ENCODE measurements at places on chromosomes 1 and 21. TPM values are rescaled to one million over a fixed set of nuclear protein-coding genes. Genes with fewer than 3 reads are reported as not detected.

DNA sequence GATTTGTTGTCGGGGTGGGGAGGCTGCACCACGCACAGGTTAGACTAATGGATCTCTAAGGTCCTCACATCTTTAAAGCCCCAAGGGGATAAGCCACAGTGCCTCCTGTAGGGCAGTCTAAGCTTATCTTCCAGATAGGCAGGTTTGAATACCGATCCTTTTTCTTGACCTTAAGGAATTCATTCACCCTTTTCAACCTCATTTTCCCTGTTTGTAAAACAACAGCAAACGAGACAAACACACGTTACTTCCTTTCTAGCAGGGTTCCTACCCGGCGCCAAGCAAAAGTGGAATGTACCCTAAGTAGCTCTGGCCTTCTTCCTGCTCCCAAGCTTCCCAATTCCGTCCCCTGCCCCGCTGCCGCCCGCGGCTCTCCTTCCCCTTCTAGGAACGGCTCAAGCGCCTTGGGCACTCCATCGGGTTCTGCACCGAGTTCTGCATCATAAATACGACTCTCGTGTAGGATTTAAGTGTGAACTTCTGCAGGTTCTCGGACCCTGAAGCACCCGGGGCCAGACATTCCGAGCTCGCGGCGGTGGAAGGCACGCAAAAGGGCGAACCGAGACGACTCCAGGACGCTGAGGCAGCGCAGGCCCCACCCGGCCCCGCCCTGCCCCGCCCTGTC lies 548 bp upstream of the CDC20 start:
- DNase-seq, result no peak
- H3K27me3 ChIP-seq, result no peaks in the 10 kb centered on the region
- H3K27ac ChIP-seq, result peak overlapping the region; percentile 95
- peaks cover 13% of the 10 kb centered on the region for H3K4me1 ChIP-seq

- no peak for DNase-seq
- H3K27me3 ChIP-seq, result no peaks in the 10 kb centered on the region
- H3K4me1 ChIP-seq, result peaks cover 6% of the 10 kb centered on the region
- no peak overlapping the region for H3K4me3 ChIP-seq
- H3K27ac ChIP-seq, result no peak overlapping the region
- H3K36me3 ChIP-seq, result no peaks in the 10 kb centered on the region
Observed at GRCh38 chr1:17665950-17666720, 89.0 kb upstream of the ACTL8 start.

DNA sequence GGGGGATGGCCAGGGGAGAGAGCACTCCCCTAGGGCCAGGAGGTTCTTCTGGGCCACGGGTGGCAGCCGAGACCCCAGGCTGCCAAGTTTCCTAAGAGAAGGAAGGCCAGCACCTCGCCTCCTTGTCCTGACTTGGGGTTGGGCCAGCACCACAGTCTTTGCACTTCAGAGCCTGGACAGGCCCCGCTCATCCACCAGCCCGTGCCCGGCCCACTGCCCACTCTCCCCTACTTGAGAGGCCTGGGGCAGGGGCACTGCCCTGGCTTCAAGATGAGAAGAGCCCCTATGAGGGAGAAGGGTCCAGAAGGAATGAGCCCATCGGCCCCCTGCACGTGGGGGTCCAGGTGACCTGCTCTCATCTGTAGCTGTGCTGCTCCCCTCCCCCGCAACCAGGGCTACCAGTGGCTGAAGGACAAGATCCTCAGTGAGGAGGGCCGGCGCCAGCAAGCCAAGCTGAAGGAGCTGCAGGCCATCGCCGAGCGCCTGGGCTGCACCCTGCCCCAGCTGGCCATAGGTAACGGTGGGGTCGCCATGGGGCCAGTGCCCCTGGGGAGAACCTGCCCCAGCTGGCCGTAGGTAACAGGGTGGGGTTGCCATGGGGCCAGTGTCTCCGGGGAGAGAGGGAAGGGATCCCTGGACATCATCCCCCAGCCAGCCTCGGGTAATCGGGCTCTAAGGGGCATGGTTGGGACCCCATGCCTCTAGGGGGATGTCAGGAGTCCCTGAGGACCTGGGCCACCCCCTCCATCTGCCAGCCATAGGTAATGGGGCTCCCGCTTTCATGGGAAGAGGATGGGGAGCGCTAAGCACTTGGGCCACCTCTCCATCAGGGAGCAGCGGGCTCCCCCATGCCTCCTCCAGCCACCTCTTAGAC lies 50.8 kb downstream of the KCNAB2 start:
- H3K27ac ChIP-seq, result no peak overlapping the region
- no peaks in the 10 kb centered on the region for H3K27me3 ChIP-seq
- H3K36me3 ChIP-seq, result peaks cover 6% of the 10 kb centered on the region
- peak; percentile 9 for DNase-seq

PIAS3 gene
- 21.0 TPM for total RNA-seq

- no peak overlapping the region for H3K4me3 ChIP-seq
- H3K4me1 ChIP-seq, result no peaks in the 10 kb centered on the region
- H3K36me3 ChIP-seq, result no peaks in the 10 kb centered on the region
- H3K27me3 ChIP-seq, result no peaks in the 10 kb centered on the region
- DNase-seq, result no peak
Observed at GRCh38 chr1:202176949-202177927, 16.4 kb upstream of the LGR6 start.

DNA sequence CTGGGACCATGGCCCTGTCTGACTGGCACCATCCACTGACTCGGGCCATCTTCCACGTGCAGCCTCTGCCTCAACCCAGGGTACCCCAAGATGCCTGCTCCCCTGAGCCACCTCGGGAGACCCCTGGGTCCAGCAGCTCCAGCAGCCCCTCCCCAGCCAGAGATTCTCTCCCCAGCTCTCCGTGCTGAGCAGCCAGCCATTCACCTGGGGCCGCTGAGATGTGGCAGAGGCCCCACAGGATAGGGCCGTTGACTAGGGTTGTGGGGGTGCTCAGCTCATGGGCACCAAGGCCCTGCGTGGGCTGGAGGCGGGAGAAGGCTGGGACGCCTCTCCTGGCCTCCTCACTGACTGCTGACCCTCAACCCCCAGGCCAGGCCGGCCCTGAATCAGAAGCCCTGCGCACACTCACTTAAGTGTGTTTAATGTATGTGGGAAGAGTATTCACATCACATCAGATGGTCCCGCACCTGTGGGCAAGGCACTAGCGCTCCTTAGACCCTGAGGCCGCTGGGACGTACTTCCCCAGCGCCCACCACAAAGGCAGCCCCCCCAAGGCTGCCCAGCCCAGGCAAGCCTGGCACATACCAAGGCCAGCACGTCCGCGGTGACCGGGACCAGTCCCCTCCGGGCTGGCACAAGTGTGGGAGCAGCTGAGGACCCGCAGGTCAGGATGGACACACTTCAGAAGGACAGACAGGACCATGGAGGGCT lies 27.8 kb downstream of the SLC19A1 start:
- H3K36me3 ChIP-seq, result peaks cover 13% of the 10 kb centered on the region
- peak; percentile 8 for DNase-seq
- no peak overlapping the region for H3K4me3 ChIP-seq
- H3K27me3 ChIP-seq, result no peaks in the 10 kb centered on the region

SYDE2 gene
- 24.7 TPM for total RNA-seq

- no peaks in the 10 kb centered on the region for H3K36me3 ChIP-seq
- no peak overlapping the region for H3K4me3 ChIP-seq
- DNase-seq, result no peak
- no peak overlapping the region for H3K27ac ChIP-seq
Observed at GRCh38 chr1:119660253-119661083, 12.4 kb upstream of the ZNF697 start.

GRCh38 chr1:71548398-71548890 lies 467.6 kb upstream of the ZRANB2 start:
- no peaks in the 10 kb centered on the region for H3K27me3 ChIP-seq
- no peak for DNase-seq
- H3K4me3 ChIP-seq, result no peak overlapping the region
- H3K27ac ChIP-seq, result no peak overlapping the region

Measured in heart right ventricle (tissue), 16 donors.